Skin of body (tissue), 3 donors: ENCODE measurements at places on chromosomes 7 and 10. TPM values are rescaled to one million over a fixed set of nuclear protein-coding genes. Genes with fewer than 3 reads are reported as not detected.

NPY gene
- not detected for total RNA-seq

SYNPO2L gene
- 2.8 TPM for total RNA-seq

HK1 gene
- total RNA-seq, result 50.6 TPM

DNA sequence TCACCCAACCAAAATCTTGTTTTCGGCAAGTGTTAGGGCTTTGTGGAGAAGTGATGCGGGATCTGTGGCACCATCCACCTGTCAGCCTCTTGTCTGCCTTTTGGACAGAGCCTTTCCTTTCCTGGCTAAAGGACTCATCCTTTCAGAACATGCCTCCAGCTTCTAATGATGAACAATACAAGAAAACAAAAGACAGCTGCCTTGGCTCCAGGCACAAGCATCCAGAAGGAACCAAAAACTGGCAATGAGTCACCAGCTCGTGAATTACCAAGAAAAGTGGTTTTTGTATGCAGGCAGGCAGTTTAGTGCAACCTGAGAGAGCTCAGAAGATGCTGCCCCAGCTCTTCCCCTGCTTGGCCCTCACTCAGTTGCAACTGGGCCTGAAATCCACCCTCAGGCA lies 84.6 kb upstream of the NAMPT start:
- DNase-seq, result no peak

- DNase-seq, result no peak
Measured at GRCh38 chr10:34522546-34522945, 292.6 kb downstream of the PARD3 start.

DNA sequence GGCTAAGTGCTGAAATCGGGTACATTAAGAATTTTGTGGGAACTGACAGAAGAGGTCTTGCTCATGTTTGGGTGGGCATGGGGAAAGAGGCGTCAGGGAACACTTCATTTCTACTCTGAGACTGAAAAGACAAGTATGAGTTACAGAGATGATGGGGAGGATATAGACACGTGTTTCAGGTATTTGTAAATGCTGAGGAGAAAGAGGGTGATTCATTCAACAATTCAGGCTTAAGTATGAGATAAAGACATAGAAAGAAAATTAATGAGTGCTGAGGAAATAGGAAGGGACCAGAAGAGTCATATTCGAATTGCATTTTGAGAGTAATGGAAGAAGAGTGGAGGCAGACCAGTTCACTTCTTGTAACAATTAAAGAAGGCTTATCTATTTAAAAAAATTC lies 143.6 kb downstream of the HBP1 start:
- no peak for DNase-seq

DNA sequence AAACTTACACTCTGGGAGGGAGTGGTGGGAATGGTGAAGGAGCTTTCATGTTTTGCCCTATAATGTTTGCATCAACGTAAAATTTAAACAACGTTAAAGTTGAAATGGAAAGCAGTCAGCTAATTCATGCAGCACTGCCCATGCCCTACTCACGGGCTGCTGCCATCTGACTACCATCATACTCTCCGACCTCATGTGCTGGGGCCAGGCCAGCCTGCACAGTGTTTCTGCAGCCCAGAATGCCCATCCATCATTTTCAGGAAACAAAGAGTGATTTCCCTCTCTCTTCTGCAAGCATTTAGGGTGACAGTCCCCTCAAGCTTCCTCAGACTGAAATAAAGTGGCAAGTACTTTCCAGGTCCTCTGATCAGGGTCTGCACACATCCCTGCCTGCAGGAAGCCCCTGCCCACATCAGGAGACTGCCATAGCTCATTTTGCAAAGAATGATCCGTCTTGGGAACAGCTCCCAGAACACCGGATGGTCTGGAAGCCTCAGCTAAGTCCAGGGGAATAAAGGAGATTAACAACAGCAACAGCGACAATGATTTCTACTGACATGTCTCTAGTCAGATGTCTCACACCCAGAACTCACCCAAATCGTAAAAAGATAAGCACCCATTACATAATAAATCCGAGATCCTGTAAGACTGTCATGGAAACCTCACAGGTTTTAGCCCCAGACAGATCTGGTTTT lies 40.3 kb downstream of the ARHGAP22 start:
- DNase-seq, result no peak

GRCh38 chr10:78976825-78977755 lies 91.7 kb upstream of the ZMIZ1 start:
- no peak for DNase-seq

GRCh38 chr7:151274396-151274795 lies 25.9 kb upstream of the SMARCD3 start:
- DNase-seq, result no peak

DNA sequence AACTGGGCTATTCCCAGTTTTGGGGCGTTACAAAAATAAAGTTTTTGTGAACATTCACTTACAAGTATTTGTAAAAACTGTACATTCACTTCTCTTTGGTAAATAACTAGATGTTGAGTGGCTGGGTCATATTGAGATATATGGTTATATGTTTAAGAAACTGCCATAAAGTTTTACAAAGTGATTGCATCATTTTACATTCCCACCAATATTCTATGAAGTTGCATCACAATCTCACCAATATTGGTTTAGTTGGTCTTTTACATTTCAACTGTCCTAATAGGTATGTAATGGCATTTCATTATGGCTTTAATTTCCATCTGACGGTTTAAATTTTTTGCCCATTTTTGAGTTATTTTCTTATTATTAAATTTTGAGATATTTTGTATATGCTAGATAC lies 251.7 kb upstream of the GNAI1 start:
- no peak for DNase-seq

DNA sequence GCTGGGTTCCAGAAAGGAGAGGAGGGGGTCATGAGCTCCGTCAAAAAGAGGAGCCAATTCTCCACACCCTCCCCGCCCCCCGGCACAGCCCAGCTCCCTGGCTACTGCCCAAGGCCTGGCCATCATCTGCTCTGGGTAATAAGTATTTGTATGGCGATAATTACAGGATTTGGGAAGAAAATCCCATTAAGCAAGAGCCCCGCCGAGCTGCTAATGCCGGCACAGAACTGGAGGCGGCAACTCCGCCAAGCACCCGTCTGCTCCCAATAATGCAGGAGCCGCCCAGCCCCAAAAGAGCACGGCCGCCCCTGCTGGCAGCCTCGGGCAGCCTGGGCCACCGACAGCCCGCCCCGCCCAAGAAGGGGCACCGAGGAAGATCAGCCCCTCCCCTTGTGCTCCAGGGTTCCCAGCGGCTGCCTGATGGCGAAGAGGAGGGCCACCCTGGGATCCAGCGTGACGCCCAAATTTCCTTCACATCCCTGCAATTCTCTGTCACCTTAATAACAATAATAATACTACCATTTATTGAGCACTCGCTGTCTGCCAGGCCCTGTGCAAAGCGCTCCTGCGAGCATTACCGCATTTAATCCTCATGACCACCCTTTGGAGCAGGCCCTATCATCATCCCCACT lies 5.9 kb downstream of the SLIT1 start:
- DNase-seq, result peak; percentile 22

GRCh38 chr7:116525298-116525912 lies 569 bp downstream of the CAV1 start:
- DNase-seq, result no peak

DNA sequence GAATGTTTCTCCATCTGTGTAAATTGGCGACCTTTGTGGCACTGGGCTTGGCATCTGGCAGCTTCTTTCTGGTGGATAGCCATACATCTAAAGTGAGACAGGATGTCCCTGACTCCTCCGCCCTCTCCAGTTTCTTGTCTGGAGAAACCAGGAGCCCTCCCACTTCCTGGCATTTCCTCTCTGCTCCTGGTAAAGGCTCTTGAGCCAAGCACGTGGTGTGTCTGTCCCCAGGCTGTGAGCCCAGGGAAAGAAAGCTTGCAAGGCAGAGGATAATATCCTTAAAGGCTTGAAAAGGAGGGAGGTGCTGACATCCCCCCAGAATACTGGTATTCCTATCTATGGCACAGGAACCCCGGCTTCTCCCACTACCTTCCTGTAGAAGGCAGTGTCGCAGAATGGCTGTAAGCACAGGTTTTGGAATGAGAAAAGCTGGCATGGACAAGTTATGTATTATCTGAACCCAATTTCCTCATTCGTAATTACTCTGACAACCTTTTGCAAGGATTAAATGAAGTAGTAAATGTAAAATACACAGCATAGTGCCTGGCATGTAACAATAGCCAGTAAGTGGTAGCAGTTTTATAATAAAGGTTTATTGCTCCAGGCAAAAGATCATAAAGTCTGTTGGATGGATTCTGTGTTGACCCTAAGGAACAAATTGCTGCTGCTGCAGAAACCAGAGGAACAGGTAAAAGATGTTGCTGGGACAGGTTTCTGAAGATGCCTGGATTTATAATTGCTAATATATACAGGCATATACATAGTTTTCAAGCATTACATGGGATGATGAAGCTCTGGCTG lies 11.8 kb upstream of the ACSL5 start:
- DNase-seq, result no peak

AGMO gene
- 1.4 TPM for total RNA-seq

- no peak for DNase-seq
Measured at GRCh38 chr7:23100697-23101096, 4.9 kb upstream of the KLHL7 start.

AKR1C2 gene
- total RNA-seq, result 4.5 TPM

GRCh38 chr7:114979388-114979787 lies 57.5 kb downstream of the MDFIC start:
- no peak for DNase-seq

DNA sequence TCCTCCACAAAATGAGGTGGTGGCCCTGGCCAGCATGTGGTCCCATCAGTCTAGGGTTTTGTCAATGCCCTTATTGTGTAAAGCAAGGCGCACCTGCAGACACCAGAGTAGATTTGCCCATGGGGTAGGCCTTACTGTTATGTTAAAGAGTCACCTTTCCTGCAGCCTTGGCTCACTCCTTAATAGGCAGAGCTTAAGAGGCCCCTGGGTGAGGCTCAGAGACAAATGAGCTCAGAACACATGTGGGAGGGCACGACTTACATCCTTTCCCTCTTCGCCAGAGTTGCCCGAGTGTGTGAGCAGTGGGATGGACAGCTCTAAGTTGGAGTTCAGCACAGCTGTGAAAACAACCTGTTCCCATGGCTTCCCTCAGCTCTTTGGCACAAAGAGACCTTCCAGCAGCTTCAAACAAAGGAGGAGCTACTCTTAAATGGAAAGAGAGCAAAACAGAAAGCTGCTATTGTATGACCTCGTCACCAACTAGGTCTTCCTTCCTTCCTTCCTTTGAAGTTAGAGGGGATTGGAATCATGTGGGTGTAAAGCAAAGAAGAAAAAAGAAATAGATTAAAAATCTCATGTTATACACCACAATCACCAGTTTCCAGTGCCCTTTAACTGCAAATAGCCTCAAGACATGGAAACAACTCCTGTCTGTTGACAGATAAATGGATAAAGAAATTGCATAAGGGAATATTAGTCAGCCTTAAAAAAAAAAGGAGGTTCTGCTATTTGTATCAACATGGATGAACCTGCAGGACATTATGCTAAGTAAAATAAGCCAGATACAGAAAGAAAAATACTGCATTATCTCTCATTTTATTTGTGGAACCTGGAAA lies 11.9 kb upstream of the XPNPEP1 start:
- DNase-seq, result peak; percentile 45

ANXA7 gene
- 47.4 TPM for total RNA-seq

DNA sequence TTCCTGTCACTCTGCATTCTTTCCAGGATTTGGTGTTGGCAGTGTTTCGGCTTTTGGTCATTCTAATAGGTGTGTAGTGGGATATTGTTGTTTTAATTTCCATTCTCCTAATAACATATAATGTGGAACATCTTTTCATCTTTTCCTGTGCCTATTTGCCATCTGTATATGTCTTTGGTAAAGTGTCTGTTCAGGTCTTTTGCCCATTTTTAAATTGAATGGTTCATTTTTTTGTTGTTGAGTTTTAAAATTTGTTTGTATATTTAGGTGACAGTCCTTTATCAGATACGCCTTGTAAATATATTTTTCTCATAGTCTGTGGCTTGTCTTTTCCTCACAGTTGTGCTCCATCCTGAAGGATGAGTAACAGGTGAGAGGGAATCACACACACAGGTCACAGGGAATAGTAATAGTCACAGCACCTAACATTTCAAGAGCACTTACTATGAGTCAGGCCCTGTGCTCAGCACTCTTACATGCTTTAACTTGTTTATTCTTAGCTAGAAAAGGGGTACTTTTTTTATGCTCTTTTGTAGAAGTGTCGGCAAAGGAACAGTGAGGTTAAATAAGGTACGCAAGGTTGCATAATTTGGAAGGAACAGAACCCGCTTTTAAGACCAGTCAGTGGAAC lies 117.1 kb upstream of the GATA3 start:
- no peak for DNase-seq

GRCh38 chr7:98358706-98359105 lies 42.2 kb downstream of the BAIAP2L1 start:
- DNase-seq, result no peak

SCIN gene
- total RNA-seq, result 0.99 TPM

- no peak for DNase-seq
Measured at GRCh38 chr10:103570844-103571655, 77.5 kb downstream of the NEURL1 start.

- no peak for DNase-seq
Measured at GRCh38 chr10:16663444-16663843, 141.8 kb upstream of the C1QL3 start.

- peak; percentile 42 for DNase-seq
Measured at GRCh38 chr7:80942261-80943041, 23.6 kb upstream of the SEMA3C start.

DNA sequence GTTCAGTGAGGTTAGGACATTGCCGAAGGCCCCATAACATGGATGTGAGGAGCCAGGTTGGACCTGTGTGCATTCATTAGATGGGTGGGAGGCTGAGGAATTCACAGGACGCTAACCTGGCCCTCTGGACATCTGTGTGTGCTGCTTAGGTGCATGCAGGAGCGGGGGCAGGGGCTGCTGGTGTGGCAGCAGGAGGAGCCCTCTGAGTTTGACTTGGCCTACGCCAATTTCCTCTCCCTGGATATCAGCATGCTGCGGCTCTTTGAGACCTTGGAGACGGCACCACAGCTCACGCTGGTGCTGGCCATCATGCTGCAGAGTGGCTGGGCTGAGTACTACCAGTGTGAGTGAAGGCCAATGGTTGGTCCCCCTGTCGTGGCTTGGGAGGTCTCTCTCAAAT lies 34.5 kb upstream of the MMD2 start:
- no peak for DNase-seq

CPA5 gene
- total RNA-seq, result 1.5 TPM

- no peak for DNase-seq
Measured at GRCh38 chr10:97169911-97170693, 15.7 kb downstream of the SLIT1 start.

- DNase-seq, result no peak
Measured at GRCh38 chr10:7258948-7259523, 151.8 kb downstream of the SFMBT2 start.

GRCh38 chr7:39621784-39622411 lies 1.5 kb upstream of the RALA start:
- no peak for DNase-seq

DNA sequence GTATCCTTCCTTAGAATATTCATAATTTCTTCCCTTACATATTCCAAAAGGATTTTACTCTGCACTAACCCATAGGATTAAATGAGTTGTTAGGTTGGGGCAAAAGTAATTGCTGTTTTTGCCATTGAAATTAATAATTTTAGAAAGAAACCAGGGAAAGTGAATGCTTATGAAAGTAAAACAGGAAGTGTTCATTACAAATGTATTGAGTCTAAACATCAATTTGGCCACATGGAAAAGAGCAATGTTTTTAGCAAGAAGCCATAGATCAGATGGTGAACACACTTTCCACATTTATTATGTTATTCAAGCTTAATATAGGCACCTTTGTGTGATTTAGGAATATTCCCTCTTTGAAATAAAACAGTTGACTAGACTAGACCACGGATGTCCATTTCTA lies 102.9 kb downstream of the SUGCT start:
- no peak for DNase-seq
